Osteocyte (in vitro differentiated cells): ENCODE measurements at places on chromosomes 2 and 18.

DNA sequence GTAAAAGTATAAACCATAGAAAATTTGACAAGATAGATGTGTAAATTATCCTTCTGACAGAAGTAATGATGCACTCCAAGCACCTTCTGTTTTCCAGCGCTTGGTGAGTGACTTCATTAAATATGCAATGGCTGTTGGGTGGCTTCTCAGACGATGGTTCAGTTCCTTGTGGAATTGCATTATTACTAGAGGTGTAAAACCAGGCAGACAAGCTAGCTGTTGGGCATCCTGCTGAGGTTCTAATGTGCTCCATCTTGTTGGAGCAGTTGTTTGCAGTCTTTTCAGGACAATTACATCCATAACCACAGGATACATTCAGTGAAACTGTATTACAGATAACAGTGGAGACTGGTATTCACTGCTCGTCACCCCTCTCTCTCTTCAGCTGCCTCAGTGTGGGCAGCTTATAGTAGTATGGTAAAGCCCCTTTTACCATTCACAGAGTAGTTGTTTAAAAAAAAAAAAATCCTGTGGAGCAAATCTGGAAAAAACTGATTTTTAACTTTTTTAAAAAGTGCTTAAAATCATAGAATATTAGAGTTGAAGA, 143.5 kb downstream of the AGPS start:
- DNase-seq, result no peak

- no peak for DNase-seq
These were observed 139.4 kb upstream of the CELF4 start for GRCh38 chr18:37705016-37705415.

GRCh38 chr2:104598636-104599035, 255.3 kb upstream of the POU3F3 start:
- DNase-seq, result no peak

DNA sequence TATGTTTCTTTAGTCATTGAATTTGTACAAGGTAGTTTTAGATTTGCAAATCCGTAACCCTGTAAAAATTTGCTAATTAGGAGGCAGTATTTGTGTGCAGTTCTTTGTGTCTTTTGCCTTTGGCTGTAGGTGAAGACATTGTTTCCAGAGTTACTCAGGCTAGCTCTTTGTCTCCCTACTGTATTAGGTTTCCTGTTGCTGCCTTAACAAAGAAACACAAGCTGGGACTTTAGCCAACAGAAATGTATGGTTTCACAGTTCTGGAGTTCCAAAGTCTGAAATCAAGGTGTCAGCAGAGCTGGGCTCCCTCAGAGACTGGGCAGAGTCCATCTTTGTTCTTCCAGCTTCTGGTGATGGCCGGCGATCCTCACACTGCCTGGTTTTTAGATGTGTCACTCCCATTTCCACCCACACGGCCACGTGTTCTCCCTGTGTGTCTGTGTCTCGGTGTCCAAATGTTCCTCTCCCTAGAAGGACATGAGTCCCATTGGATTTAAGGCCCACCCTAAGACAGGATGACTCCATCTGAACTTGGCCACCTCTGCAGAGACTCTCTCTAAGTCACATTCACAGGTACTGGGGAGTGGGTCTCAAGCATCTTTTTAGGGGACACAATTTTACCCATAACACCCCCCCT, 309.7 kb downstream of the GALR1 start:
- no peak for DNase-seq

GRCh38 chr2:119914266-119914665, 98.6 kb upstream of the EPB41L5 start:
- DNase-seq, result no peak
